Pons (tissue), 1 donor: ENCODE measurements at places on chromosomes 1 and 21.

DNA sequence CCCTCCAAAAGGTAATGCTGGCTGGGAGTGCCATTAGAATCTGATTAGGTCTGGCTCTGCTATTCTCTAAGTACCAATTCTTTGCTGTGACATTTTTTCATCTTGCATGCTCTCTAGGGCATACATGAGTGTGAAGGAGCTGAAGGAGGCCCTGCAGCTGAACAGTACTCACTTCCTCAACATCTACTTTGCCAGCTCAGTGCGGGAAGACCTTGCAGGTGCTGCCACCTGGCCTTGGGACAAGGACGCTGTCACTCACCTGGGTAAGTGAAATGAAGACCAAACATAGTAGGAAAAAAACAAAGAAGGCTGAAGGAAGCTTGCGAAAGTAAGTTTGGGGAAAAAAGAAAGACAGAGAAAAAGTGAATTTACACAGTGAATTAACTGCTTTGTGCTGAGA is 207.9 kb downstream of the PAPPA2 start:
- no peak for DNase-seq

DNA sequence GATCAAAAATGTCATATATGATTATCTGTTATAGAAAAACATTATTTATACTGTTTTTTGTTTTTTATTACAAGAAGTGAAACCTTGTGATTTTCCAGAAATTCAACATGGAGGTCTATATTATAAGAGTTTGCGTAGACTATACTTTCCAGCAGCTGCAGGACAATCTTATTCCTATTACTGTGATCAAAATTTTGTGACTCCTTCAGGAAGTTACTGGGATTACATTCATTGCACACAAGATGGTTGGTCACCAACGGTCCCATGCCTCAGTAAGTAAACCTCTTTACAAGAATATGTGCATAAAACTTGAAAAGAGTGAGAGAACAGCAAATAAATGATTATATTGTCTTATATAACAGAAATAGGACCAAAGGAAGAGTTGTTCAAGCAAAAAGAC is 14.5 kb downstream of the CFHR4 start:
- DNase-seq, result no peak

- no peak for DNase-seq
Measured at GRCh38 chr1:116514708-116515525, 55.9 kb downstream of the CD58 start.

- no peak for DNase-seq
Measured at GRCh38 chr1:23836037-23836436, 10.8 kb upstream of the HMGCL start.

DNA sequence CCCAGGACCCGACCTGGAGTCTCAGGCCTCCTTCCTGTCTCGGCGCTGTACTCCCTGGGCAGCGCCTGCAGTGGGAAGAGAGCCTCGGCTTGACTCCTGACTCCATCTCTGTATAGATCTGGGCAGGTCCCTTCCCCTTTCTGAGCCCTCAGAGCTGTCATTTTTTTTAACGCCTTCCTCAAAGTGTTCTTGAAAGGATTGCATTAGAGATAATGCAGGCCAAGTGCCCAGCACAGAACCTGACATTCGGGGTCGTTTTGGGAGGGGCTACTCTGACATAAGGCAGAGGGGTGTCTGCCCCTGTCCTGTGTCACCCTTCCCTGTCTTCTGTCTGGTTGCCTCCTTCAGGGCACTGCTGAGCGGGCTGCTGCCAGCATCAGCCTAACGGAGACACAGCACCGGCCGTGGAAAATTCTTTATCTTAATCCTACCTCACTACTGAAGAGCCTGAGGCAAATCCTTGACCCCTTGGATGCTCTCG is 271.6 kb downstream of the TRABD2B start:
- DNase-seq, result no peak

DNA sequence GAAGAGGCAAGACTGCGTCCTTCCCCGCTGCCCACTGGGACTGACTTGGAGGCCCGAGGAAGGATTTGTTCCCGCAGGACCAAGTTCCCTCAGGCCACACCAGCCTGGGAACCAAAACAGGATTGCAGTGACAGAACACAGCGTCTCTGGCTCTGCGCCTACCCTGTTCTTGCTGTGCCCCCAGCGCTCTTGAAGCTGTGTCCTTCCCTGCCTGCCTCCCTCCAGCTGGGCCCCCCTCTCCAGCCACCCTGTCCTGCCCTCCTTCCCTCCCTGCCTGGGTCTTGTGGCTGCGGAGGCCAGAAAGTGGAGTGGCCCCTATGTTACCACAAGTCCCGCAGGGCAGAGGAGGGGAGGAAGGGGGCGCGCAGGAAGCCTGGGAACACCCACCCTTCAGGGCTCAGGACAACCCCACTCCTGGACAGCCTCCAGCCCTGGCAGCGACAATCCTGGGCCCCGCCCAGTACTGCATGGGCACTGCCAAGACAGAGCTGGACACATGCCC is 164.9 kb downstream of the DYRK1A start:
- no peak for DNase-seq

DNA sequence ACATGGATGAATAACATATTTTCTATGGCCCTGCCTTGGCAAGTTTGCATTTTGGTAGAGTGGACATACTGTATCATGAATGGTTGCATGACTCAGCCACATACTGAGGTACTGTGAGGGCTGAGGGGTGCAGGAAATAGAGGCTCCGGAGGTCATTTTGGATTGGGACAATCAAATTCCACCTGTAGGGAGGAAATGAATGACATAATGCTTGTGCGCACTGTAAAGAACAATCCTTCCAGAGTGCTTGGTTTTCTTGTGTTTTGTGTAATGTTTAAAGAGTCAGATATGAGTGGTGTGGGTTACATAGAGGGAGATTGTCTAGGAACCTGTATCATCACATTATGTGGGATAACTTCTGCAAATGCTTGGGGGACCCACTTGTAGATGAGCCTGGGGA is 329.9 kb upstream of the PROX1 start:
- DNase-seq, result no peak

- DNase-seq, result no peak
Measured at GRCh38 chr1:107990606-107991005, 25.6 kb upstream of the VAV3 start.

DNA sequence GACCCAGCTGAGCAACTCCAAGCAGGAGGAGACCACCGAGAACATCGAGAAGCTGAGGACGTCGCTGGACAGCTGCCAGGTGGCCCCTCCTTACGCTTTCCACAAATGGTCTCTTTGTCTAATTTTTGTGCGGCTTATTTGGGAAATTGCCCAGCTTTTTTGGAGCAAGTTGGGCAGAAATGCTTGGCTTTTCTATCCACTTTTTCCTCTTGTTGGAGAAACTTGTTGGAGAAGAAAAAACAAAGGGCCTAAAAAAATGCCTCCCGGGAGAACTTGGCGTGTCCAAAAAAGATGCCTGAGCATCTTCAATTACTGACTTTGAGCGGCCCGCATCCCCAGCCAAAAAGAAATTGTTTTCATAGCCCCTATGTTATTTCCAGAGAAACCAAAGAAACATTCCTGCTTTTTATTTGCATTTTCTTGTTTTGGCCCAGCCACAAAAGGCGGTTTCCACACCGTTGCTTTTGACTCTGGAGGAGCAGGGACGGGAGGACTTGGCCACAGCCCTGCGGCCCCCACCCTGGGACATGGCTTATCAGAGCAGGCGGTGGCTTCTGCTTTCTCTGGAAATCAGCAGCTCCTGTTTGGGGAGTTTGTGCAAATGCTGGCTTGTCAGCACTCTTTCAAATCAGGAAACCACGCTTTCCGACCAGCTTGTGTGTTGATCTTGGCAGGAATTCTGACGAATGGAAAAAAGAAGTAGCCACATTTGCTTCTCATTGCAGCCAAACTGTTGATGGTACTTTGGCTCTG is 81.2 kb upstream of the EFHD2 start:
- peak; percentile 83 for DNase-seq

GRCh38 chr1:29825941-29826415 is 589.7 kb downstream of the PTPRU start:
- DNase-seq, result no peak

- no peak for DNase-seq
Measured at GRCh38 chr1:15963968-15964648, 11.8 kb downstream of the ZBTB17 start.

GRCh38 chr1:98102345-98103030 is 181.7 kb upstream of the DPYD start:
- DNase-seq, result no peak

DNA sequence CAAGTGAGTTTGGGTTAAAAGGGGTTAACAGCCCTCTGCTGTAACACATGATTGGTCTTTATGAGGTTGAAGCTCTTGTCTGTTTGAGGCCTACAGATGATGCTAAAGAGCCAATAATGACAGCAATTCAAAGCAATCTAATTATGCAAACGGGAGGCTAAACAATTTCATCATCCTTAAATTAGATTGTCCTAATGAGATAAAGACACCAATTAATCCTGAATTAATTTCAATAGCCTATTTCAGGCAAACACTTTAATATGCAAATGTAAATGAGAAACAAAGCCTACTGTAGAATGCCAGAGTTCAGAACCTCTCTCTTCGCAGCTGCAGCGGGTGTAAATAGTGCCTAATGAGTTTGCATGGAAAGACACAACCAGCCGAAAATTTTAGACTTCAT is 504.7 kb upstream of the PBX1 start:
- DNase-seq, result peak; percentile 12

DNA sequence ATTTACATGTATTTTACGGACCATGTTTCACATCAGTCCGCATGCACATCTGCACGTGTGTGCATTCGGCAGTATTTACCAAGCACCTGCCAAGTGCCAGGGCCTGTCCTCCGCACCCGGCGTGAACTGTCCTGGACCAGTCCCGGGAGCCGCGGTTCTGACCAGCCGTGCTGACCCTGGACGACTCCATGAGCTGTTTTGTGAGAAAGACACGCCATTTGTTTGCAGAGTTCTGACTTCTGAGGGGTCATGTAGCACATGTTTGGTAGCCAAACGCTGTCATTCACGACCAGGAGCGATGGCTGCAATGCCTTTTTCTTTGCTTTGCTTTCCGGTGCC is 3.3 kb upstream of the OLIG2 start:
- DNase-seq, result no peak

GRCh38 chr1:72670902-72671301 is 388.6 kb upstream of the NEGR1 start:
- no peak for DNase-seq

DNA sequence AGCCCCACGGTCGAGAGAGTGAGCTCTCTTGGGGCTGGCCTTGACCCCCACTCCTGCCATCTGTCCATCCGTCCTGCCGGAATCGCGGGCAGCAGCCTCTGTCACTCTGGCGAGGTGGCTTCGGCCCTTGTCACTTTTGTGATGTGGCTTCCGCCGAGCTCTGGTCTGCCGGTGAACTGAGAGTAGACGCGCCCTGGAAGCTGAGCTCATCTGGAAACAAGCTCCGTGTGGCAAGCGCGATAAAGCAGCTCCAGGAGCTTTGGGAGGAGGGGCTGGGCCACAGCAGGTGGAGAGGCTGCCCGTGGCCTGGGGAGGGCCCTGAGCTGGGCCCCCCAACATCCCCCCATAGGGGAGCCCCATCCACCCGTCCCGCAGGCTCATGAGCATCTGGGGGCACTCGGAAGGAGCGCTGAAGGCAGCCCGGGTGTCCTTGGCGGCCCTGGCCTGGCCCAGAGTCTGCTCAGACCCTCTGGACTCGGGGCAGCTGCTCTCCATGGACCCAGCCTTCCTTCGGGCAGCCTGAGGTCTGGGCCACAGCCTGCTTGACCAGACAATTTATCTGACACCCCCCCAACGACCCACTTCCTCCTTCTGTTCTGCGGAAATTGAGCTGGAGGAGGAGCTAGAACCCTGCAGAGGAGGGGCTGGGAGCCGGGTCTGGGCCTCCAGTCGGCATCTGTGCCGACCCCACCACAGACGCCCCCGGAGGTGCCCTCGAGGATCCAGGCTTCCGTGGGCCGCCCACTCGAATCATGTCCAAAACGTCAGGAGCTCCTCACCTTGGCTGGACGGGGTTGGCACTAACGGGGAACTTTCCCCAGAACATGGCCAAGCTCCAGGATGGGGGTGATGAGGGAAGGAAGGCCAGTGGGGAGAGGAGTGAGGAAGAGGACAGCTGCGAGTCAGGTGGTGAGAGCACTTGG is 59.1 kb downstream of the SLC19A1 start:
- DNase-seq, result peak; percentile 56

- no peak for DNase-seq
Measured at GRCh38 chr1:53556657-53557227, 97.5 kb downstream of the DMRTB1 start.

- no peak for DNase-seq
Measured at GRCh38 chr1:186957314-186957713, 128.6 kb downstream of the PLA2G4A start.

GRCh38 chr1:51553911-51554310 is 34.8 kb upstream of the EPS15 start:
- no peak for DNase-seq
